Naive B cell (primary cell): ENCODE measurements at places on chromosomes 11 and 22.
A peak's percentile ranks its signal among the peaks of the same experiment; 100 is the strongest.

DNA sequence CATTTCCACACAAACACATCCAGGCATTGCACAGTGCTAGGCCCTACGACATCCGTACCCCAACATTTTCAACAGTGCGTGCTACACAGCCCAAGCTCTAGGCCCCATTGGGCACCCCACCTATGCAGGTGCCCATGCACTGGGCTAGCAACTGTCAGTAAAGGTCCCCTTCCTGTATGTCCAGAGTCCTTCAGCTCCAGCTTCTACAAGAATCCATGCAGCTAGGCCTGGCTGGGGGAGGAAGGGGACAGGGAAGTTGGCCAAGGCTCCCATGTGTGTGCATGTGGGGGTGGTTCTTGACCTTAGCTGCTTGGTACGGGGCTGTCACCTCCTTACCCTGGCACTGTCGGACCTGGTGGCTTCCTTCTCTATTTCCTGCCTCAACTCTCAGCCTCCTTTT is 1.3 kb downstream of the B3GAT1 start:
- H3K36me3 ChIP-seq, result peaks cover 10% of the 10 kb centered on the region
- H3K4me1 ChIP-seq, result peaks cover 37% of the 10 kb centered on the region
- peaks cover 66% of the 10 kb centered on the region for H3K27me3 ChIP-seq
- H3K27ac ChIP-seq, result no peak overlapping the region

GRCh38 chr22:45504373-45505341 is 2.0 kb downstream of the FBLN1 start:
- DNase-seq, result no peak
- H3K4me3 ChIP-seq, result no peak overlapping the region
- no peaks in the 10 kb centered on the region for H3K36me3 ChIP-seq
- H3K4me1 ChIP-seq, result peaks cover 13% of the 10 kb centered on the region

- no peak for DNase-seq
- H3K36me3 ChIP-seq, result peaks cover 9% of the 10 kb centered on the region
- no peaks in the 10 kb centered on the region for H3K4me1 ChIP-seq
- H3K27ac ChIP-seq, result no peak overlapping the region
- no peaks in the 10 kb centered on the region for H3K27me3 ChIP-seq
Observed at GRCh38 chr22:36891646-36892045, 21.8 kb upstream of the CSF2RB start.

GRCh38 chr11:27087432-27087831 is 46.8 kb downstream of the BBOX1 start:
- no peaks in the 10 kb centered on the region for H3K27me3 ChIP-seq
- no peak overlapping the region for H3K27ac ChIP-seq
- DNase-seq, result no peak
- H3K4me1 ChIP-seq, result no peaks in the 10 kb centered on the region
- H3K4me3 ChIP-seq, result no peak overlapping the region

GRCh38 chr11:2662024-2662312 is 37.8 kb downstream of the KCNQ1OT1 start:
- H3K4me3 ChIP-seq, result no peak overlapping the region
- no peak for DNase-seq
- H3K27me3 ChIP-seq, result no peaks in the 10 kb centered on the region

GRCh38 chr22:19105867-19106802 is 16.1 kb downstream of the DGCR2 start:
- DNase-seq, result peak; percentile 23
- H3K27ac ChIP-seq, result peak overlapping the region; percentile 59
- H3K4me1 ChIP-seq, result peaks cover 65% of the 10 kb centered on the region

GRCh38 chr22:19873960-19874306 is 19.3 kb upstream of the GNB1L start:
- H3K4me3 ChIP-seq, result no peak overlapping the region
- H3K4me1 ChIP-seq, result no peaks in the 10 kb centered on the region
- no peaks in the 10 kb centered on the region for H3K27me3 ChIP-seq
- no peak overlapping the region for H3K27ac ChIP-seq

GRCh38 chr22:45273452-45274075 is 11.2 kb upstream of the UPK3A start:
- peaks cover 18% of the 10 kb centered on the region for H3K4me1 ChIP-seq
- H3K4me3 ChIP-seq, result no peak overlapping the region

GRCh38 chr11:27281740-27282590 is 81.0 kb downstream of the CCDC34 start:
- no peaks in the 10 kb centered on the region for H3K4me1 ChIP-seq
- no peak overlapping the region for H3K4me3 ChIP-seq
- H3K27ac ChIP-seq, result no peak overlapping the region
- H3K27me3 ChIP-seq, result peaks cover 6% of the 10 kb centered on the region
- no peaks in the 10 kb centered on the region for H3K36me3 ChIP-seq
- DNase-seq, result no peak

GRCh38 chr22:43293655-43294392 is 49.3 kb downstream of the SCUBE1 start:
- H3K4me3 ChIP-seq, result no peak overlapping the region
- peaks cover 8% of the 10 kb centered on the region for H3K27me3 ChIP-seq
- no peak overlapping the region for H3K27ac ChIP-seq
- DNase-seq, result no peak
- peaks cover 5% of the 10 kb centered on the region for H3K4me1 ChIP-seq
- no peaks in the 10 kb centered on the region for H3K36me3 ChIP-seq

DNA sequence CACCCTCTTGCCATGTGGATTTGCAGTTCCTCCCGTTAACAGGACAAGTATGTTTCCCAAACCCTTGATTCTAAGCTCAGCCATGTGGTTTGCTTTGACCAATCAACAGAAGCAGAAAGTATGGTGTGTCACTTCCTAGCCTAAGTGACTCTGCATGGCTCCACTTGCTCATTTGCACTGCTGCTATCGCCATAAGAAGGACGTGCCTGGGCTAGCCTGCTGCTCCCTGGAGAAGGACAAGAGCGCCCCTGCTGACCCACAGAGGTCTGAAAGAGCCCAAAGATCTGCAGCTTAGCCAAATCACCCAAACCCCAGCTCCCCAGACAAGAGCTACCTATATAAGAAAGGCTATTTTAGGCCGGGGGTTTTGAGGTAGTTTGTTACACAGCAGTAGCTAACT is 18.0 kb downstream of the TBRG1 start:
- H3K27me3 ChIP-seq, result no peaks in the 10 kb centered on the region
- H3K27ac ChIP-seq, result no peak overlapping the region
- H3K4me3 ChIP-seq, result no peak overlapping the region
- H3K36me3 ChIP-seq, result no peaks in the 10 kb centered on the region

DNA sequence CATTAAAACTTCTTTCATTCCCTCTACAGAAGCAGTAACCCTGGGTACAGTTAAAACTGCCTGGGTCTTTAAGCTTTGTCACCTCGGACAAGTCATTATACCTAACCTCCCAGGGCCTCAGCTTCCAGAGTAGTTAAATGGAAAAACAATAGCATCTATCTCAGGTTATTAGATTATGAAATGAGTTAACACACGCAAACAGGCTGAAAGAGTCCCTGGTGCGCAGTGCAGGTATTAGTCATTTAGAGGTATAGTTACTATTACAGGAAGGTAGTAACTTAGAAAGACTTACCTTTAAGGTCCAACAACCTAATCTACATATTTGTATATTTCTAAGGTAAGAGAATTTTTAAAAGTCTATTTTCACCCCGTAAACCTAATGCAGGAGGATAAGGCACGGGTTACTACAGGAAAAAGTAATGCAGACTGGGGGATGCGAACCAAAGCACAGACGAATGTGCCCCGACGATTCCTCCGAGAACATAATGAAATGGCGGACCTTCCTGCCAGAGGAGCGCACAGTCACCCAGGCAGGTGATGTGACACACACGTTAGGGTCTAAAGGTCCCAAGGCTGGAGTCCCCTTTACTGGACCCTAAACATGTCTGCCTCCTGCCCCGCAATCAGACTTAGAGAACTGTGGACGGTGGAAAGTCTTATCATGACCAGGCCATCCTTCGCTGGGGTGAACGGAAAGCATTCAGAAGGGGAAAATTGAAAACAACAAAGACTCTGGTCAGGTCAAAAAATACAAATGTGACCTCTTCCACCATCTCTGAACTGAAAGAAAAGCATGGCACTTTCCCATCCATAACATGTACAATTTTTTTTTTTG is 1.3 kb downstream of the NAP1L4 start:
- H3K27me3 ChIP-seq, result no peaks in the 10 kb centered on the region
- no peak for DNase-seq
- no peaks in the 10 kb centered on the region for H3K36me3 ChIP-seq
- H3K4me3 ChIP-seq, result peak overlapping the region; percentile 98
- H3K27ac ChIP-seq, result peak overlapping the region; percentile 93

DNA sequence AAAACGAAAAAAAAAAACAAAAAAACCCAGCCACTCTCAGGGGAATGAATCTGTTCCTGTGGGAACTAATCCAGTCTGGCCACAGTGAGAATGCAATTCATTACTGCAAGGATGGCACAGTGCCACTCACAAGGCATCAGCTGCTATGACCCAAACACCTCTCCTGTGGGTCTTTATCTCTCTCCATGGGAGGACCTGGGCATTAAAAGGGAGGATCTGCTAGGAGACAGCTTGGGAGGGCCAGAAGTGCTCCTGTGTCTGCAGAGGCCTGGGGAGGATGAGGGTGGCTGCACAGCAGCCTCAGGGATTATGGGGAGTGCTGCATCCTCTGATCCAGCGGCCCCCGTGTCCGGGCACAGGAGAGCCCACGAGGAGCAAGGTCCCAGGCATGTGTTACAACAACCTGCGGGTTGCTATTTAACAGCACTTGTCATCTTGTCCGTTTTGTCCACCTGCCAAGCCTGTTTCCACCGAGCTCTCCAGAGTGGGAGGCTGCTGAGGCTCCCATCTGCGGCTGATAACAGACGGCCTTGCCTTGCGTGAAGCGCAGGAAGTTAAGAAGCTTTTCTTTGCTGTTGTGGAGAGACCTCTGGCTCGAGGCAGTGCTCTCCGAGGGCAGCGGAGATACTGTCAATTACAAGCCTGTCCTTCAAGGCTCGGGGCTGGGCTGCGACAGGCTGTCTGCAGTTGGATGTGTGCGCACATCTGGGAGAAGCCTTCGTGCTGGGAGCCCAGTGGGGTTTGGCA is 97.7 kb downstream of the NXPE2 start:
- no peak for DNase-seq
- no peaks in the 10 kb centered on the region for H3K4me1 ChIP-seq
- H3K27me3 ChIP-seq, result peaks cover 18% of the 10 kb centered on the region

DNA sequence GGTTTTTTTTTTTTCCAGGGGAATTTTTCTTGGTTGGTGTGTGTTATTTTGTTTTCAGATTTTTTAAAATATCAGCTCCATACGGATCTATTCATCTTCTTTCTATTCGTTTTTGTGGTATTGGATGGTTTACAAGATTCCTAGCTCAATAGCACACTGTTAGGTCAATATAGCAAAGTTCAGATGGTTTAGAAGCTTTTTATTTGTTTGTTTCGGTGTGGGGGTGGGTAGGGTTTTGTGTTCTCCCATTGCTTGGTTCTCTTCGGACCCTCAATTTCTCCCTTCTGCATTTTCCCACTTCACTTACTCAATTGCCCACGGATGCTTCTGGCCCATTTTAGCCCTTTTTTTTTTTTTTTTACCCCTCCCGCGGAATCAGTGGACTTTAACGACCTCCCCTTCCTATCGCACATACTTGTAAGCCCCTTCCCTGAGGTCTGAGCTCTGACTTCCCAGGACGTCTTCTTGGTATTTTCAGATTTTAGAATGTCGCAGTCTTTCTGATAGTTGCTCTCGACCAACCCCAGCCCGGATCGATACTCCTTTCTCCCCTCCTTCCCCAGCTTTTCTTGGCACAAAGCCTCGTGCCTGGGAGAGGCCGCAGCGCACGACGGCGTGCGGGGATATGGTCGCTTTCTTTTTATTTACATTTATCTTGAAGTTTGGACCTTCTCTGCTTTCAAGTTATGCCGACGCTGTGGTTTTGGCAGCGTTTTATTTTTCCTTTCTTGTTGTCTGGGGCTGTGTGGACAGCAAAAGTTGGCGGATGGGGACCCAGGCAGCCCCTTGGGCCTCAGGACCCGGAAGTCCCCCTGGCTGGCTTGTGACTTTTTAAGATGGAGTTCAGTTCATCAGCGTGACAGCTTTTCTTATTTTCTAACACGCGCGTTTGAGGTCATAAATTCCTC is 4.4 kb upstream of the SPDYC start:
- peak overlapping the region; percentile 62 for H3K27ac ChIP-seq
- no peak overlapping the region for H3K4me3 ChIP-seq
- H3K4me1 ChIP-seq, result peaks cover 13% of the 10 kb centered on the region
- no peak for DNase-seq
- H3K36me3 ChIP-seq, result no peaks in the 10 kb centered on the region

DNA sequence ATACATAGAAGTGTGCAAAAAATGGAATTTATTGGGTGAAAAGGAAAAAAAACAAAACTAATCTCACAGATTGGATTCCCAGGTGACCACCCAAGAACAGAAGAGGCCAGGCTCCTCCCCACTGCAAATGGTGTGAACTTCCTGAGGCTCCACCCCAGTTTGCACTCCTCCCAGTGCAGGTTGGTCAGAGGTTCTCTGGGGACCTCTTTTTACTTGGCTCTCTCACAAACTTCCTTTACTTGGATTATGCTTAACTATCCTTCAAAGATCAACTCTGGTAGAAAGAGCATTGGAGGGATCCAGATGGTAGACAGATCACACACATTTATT is 138.9 kb upstream of the CCDC90B start:
- no peak for DNase-seq
- H3K4me1 ChIP-seq, result no peaks in the 10 kb centered on the region
- no peak overlapping the region for H3K4me3 ChIP-seq

DNA sequence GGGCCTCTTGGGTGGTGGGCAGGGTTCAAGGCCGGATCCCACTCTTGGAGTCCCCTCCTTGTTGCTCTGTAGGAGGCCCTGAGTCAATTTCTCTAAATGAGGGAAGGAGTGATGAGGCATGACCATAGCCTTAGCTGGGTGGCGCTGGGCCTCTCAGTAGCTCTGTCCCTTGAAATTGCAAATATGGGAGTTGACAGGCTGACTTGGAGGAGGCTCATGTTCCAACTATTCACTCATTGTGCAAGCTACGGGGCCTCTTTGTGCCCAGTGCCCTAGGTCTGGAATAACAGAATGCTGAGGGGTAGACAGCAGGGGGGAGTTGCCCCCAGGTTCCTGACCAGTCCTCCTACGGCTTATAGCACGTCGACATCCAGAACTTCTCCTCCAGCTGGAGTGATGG is 8.0 kb downstream of the SELENOM start:
- H3K4me1 ChIP-seq, result no peaks in the 10 kb centered on the region
- DNase-seq, result no peak
- H3K36me3 ChIP-seq, result no peaks in the 10 kb centered on the region
- H3K4me3 ChIP-seq, result no peak overlapping the region

DNA sequence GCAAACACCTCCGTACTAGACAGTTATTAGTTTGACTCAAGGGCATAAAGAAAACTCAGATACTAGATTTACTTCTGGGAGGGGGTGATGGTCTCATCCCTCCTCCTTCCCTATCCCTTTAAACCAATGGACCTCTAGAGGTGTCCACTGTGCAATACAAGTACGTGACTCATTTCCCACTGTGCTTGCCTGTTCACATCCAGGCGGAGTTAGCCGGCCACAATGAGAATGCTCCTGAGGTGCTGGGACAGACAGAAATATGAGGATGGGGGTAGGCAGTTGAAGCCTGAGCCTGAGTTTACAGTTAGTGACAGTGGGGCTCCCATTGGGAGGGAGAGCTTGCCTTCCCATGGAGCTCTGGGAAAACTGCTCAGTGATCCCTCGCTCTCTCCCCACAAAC is 8.4 kb upstream of the PMM1 start:
- no peak for DNase-seq
- no peaks in the 10 kb centered on the region for H3K27me3 ChIP-seq
